Central memory CD4-positive, alpha-beta T cell (primary cell): ENCODE measurements at places on chromosomes 13 and 19.

DNA sequence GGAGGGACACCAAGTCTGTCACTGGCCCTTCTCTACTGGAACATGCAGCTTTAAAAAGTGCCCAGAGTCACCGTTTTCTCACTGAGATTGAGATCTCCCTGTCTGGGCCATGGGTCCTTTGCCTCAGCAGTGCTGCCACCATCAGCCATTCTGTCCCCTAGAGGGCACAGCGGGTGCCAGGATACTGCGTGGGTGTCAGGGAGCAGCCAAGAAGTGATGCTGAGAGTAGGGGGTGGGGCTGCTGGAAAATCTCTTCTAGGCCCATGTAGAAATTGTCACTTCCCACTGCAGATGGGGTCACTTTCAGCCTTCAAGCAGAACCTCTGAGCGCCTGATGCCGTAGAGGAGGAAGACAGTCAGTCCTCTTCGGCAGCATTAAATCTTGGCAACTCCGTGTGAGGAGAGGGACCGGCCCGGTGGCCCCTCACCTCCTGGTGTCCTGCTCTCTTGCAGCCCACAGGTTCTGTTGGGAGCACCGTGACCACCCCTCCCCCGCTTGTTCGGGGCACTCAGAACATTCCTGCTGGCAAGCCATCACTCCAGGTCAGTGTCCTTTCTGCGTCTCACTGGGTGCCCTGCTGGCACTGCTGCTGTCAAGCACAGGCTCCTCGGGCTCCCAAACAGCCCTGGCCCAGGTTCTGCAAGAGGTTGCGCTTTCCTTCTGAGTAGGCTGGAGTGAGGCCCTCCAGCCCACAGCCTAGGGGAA, 21.4 kb downstream of the TSSK6 start:
- no peak for DNase-seq

- DNase-seq: no peak
Observed at GRCh38 chr19:19489804-19490204, 25.5 kb downstream of the TSSK6 start.

- no peak for DNase-seq
Observed at GRCh38 chr13:78875792-78876580, 217.0 kb upstream of the OBI1 start.

DNA sequence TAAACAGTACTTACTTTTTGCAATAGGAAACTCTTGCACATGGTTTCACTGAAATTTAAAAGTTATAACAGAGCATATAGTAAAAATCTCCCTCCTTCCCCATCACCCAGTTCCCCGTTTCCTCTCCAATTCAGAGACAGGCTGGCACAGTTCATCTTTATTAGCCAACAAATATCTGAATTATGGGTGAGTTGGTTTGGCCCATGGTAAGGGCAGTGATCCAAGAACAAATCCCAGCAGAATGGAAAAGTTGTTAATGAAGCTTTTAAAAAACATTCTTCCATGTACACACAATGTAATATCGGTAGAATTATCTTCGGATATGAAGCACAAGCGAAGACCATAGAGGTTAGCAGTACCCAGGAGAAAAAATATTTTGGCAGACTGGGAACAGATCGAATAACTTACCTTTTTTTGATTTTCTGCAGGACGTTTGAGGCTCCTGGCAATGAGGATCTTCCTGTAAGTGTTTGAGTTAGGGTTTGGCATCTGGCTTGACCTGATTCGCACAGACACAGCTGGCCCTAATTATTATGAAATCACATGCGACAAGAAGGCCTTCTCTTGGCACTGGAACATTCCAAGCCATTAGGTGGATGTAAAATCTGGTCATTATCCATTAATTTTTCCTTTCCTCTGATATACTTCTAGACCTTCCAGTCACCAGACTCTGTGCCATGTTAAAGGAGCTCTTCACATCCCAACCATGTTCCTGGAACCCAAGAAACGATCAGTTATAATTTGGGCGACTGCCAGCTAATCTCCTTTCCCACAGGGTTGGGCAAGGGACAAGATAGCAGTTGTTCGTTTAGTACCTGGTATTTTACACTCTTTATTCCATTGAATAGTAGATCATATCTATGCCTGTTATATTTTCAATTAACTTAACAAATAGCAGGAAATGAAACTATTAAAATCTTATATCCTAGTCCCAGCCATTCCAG, 139.4 kb upstream of the TSC22D1 start:
- no peak for DNase-seq

DNA sequence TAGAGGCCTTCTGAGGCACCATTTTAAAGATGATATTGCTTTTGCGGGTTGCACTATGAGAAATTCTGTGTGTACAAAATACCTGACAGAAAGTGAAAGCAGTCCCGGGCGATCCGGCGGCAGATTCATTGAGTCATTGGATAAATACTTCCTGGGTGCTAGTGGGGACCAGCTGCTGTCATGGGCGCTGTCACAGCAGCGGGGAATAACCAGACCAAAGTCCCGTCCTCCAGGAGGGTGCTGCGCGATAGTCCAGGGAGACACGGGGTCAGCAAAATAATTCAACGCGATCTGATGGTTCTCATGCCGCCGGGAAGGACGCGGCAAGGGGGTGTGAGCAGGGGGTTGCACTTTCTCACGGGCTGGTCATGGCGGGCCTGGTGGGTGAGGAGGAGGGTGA, 13.5 kb downstream of the ZFR2 start:
- no peak for DNase-seq

GRCh38 chr13:42883771-42884467, 102.5 kb downstream of the FAM216B start:
- DNase-seq: no peak

DNA sequence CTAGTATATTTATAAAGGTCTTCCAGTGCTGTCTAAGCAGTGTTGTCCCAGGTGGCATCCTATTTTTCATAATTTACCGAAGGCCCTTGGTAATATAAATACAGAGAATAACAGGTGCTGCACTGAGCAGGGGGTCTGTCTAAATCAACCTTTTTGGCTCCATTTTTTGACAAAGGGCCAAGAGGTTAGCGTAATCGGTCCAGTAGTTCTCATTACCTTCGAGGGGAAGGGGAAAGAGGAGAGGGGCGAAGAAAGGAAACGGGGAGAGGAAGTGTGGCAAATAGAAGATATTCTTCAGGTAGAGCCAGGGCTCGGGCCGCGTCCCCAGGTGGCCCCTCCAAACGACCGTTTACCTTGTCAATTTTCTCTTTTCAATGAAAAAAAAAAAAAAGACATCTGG, 749 bp upstream of the PAN3 start:
- no peak for DNase-seq

DNA sequence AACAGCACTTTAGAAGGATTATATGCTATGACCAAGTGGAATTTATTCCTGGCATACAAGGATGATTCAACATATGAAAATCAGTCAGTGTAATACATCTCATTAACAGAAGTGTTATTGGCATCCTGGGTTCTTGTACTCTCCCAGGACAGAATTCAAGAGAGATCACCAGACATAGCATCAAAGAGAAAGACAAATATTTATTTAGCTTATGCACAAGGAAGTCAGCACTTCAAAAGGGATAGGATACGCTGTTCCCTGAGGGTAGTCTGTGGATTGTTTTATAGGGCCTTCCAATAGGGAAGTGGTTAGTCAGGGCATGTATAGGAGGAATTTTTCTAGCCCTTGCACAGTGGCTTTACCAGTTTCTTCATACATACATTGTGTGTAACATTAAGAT, 1238.0 kb downstream of the PCDH17 start:
- DNase-seq: no peak

- DNase-seq: no peak
Observed at GRCh38 chr13:33069365-33069764, 53.1 kb downstream of the KL start.

- DNase-seq: no peak
Observed at GRCh38 chr13:24663586-24663985, 16.6 kb upstream of the ATP12A start.

DNA sequence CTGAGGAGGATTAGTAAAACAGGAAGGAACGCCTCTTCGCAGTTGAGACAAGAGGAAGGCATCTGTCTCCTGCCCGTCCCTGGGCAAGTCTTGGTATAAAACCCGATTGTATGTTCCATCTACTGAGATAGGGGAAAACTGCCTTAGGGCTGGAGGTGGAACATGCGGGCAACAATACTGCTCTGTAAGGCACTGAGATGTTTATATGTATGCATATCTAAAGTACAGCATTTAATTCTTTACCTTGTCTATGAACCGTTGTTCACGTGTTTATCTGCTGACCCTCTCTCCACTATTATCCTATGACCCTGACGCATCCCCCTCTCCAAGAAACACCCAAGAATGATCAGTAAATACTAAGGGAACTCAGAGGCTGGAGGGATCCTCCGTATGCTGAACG, 722 bp upstream of the TIMM50 start:
- no peak for DNase-seq

DNA sequence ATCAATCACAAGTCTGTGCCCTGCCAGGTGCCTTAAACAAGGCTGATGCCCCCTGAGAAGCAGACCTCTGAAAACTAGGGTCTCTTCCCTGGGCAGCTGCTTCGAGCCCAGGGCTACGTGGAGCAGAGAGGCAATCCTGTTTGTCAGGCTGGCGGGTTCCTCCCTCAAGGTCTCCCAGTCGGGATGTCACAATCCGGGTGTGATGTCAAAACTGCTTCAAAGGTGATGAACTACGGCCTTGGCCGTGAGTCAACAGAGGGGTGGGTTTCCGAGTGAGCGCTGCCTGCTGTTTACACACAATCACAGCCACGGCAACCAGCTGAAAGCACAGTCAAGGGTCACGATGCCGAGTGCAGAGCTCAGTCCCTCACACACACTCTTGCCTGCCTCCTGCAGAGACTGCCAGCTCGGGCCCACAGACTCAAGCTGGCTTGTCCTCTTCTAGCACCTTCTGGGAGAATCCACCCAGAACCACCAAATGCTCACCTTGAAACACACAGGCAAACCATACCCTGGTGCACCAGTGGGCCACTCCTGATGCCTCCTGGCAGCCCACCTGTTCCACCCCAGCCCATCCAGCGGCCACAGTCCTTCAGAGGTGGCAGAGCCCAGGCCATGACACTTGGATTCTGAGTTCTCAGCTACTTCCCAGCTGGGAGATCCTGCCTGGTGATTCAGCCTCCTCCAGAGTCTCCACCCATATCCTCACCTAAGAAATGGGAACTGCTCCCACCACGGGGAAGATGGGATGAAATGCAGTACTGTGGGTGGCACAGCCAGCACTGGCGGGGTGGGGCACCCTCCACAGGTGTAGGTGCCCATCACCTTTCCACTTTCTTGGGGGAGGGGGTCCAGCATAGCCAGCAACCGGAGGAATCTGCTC, 6.8 kb downstream of the ELL start:
- peak; percentile 43 for DNase-seq

DNA sequence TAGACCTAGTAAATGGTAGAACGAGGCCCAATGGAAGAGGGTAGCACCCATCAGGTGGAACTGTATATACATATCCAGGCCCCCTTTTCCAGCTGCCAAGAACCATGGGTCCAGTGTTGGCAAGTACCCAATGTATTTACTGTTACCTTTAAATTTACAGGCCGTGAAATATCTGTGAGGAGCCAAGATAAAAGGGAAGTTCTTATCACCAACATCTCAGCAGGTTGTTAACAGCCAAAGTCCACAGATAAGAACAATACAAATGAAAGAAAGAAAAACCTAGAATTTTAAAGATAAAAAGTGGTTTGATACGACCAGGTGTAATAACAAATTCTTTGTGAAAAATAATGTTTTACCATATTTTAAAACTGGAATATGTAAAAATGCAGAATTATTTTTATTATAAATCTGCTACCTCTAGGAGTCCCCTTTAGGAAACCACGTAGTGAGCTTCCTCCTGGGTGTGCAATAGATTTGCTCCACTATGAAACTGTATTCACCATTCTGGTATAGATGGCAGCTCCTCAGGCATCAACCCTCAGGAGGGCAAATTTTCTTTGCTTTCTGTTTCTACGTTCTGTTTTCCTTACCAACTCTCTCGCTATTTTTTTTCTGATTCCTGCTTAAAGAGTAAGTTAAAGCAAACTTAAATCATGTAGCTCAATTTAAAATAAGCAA, 292.2 kb upstream of the SLC10A2 start:
- DNase-seq: no peak

DNA sequence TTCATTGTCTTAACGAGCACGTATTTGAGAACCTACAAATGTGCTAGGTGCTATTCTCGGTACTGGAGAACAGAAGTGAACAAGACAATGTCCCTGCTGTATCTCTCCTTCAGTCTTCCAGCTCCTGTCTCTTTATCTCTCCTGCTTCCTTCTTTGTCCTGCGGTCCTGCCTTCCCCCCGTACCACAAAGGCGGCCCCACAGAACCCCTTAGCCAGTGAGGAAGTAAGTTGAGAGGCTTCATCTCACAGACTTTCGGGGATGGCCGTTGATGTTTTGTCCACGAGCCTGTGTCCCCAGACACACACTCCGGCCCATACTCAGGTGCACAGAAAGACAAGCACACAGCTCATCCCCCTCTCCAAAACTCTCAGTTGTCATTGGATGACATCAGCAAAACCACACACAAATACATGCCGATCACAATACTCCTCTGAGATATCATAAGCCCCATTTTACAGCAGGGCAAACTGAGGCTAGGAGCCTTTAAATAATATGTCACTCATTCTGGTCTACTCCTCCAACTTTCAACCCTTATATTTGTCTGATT, 507 bp upstream of the SWSAP1 start:
- no peak for DNase-seq

DNA sequence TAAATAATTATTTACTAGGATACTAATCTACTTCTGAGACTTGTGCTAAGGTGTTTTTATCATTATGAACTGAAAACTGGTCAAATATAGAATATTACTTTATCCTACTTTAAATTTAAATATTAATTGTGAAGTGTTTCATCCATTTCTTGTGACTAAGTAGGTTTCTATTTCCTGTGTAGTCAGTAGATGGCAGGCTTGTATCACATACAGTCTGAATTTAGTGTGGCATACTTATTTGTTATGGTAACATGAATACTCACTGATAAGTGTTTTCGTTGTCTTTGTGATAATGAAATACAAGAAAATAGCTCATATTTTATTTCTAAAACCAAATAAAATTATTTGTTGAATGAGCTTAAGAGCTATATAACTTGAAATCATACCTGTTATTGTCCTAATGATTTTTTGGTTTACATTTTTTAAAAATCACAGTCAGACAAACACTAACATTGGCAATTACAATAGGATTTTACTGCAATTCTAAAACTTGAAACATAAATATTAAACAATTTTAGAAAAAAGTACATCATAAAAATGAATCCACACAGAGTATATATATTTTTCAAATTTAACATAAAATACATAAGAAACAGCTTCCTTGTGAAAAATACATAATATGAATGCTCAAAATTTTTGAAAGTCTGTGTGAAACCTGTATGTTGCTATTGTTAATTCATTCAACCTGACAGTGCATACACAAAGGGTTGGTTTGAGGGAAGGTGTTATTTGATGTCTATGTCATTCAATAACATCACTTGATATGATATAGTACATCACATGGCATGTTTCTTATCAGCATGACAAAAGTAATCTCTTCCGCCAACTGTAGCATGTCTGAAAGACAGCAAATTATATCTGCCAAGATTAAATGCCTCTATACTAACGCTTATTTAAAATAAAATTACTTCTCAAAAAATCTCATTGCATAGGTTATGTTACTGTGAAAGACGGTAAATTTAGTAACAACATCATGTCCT, 904.8 kb upstream of the PCDH20 start:
- DNase-seq: no peak

GRCh38 chr13:32588736-32589135, 2.5 kb downstream of the PDS5B start:
- no peak for DNase-seq

- DNase-seq: no peak
Observed at GRCh38 chr19:30066781-30067759, 125.0 kb downstream of the URI1 start.

- DNase-seq: no peak
Observed at GRCh38 chr13:24348797-24349515, 39.6 kb downstream of the C1QTNF9 start.

- no peak for DNase-seq
Observed at GRCh38 chr19:15675560-15675959, 2.7 kb downstream of the CYP4F12 start.
